ENCODE measurements at places on chromosomes 5 and 9.
A peak's percentile ranks its signal among the peaks of the same experiment; 100 is the strongest.

DNA sequence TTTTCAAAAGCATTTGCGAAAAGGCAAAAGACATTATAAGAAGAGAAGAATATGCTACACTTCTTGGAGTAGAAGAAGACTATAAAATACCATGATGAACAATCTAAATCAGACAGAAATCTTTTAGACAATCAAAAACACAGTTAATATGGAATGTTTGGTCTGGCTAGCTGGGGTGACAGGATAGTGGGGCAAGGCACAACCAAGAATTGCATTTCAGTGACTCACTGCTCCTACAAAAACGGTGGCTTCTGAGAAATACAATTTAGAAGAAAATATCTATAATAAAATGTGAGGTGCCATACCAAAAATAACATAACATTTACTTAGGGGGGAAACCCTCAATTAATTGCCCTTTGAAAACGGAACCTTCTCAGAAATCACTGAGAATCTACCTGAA, 363.4 kb downstream of the NPR3 start:
- DNase-seq: peak; percentile 64

- no peak for DNase-seq
Observed at GRCh38 chr5:119404033-119404432, 48.2 kb downstream of the TNFAIP8 start.

DNA sequence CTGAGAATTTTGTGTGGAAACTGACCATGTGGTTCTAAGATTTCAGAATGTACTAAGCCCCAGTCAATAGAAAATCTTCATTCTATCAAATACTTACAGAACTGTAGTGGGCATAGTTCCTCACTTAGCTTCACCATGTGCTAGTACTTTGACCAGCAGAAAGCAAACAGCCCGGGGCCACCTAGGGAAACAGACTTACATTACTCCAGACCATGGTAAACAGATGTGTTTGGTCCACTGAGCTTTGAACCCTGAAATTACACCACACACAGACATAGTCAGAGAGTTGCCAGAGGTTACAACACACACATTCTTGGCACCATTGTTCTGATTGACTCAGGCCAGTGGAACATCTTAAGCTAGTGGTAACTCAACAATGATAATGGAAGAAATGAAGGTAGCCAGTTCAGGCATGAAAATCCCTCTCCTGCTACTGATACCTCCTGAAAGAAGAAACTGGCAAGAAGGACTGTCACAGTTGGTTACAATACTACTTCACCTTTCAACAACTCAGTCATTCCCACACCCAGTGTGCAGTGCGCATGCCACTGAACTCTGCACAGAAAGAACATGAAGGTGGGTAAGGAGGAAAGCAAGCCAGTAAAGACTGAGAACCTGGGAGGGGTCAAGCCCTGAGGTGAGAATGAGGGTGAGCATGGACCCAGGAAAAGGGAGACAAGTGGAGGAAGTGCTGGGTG, 18.7 kb upstream of the LECT2 start:
- peak; percentile 13 for DNase-seq

- DNase-seq: peak; percentile 53
Observed at GRCh38 chr5:90709323-90710155, 150.9 kb downstream of the ADGRV1 start.

GRCh38 chr5:93589152-93589828, 6.3 kb downstream of the NR2F1 start:
- no peak for DNase-seq

- no peak for DNase-seq
Observed at GRCh38 chr5:1495525-1495897, 28.2 kb downstream of the LPCAT1 start.

DNA sequence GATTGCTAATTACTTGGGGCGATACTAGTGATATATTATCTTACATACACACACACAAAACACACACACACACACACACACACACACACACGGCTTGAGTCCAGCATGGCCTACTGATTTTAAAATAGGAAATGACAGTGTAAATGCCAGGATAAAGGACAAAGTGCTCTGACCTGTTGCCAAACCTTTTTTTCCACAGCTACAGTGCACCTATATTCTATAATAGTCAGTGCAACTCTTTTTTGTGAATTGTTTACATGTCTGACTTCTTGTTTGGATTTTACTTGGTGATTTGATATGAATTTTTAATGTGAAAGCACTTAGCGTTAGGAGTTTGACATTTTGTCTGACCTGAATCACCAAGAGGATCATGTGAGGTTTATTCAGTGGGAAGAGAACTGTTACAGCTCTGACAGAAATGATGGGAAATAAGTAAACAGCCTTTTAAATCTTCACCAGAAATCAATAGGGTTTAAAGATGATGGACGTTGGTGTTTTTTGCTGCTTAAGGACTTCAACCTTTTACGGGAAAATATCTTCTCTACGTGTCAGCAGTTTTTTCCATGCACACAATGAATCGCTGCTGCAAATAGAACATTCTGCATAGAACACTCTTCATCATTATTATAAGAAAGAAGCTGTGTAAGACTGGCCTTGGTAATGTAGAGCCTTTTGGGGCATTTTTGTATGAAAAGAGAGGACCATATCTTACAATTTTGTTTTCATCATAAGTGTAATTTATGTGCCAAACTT, 218.5 kb downstream of the RANBP17 start:
- no peak for DNase-seq

DNA sequence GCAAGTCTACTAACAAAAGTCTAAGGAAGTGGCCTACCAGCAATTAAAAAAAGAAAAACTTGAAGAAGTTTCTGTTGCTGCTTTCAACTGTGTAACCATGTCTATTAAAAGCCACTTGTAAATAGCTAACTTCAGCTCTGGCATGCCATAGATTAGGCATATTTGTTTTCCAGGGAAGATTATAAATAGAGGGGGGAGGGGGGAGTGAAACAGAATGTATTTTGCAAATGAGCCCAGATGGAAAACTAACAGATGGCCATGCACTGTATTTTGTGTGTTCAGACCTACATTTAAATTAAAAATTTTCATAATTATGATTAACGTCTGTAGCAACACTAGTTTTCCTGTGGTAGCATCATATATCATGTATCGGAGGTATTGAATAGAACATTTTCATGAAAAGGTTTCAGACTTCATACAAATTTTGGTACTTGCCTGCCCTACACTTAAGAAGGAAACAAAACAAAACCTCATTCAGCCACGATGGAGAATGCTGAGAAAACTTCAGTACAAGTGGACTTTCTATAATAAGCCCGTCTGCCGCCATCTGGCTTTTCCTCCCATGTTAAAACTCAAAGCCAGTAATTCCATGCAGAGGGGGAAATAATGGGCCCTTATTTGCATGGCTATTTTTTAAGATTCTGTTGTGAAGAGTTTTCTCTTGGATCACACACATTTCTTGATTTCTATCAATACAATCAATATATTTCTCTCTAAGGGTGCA, 220.4 kb upstream of the SMARCA2 start:
- no peak for DNase-seq

GRCh38 chr5:62354028-62354874, 48.2 kb downstream of the KIF2A start:
- peak; percentile 76 for DNase-seq

- DNase-seq: no peak
Observed at GRCh38 chr5:168752416-168753190, 173.4 kb upstream of the PANK3 start.

GRCh38 chr9:123616707-123617106, 260.7 kb downstream of the CRB2 start:
- DNase-seq: no peak

GRCh38 chr9:113290052-113290607, 13.0 kb downstream of the RNF183 start:
- peak; percentile 40 for DNase-seq

DNA sequence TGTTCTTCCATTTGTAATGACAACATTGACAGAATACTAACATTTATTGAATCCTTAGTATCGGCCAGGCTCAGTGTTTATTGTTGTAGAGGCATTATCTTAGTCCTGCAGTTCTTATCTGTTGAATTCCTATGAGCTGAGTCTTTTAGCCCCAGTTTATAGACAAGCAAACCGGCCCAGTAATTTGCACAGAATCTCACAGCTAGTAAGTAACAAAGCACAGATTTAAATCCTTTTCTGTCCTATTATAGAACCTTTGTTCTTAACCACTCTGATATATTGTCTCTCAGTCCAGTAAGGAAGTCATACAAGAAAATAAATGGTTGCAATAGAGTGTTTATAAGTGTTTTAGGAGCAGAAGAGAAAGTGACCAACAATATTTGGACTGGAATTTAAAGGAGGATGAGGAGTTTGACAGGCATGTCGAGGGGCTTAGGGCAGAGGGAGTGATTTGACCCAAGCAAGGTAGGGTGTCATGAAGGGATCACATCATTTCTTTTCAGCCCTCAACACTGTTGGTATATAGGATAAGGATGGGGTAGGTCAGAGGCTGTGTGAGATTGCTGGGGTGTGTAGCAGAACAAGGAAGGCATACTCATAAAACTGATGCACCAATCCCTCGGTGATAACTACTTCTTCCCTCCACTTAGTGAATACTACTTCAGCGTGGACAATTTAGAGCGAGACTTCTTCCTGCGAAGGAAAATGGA, 39.5 kb downstream of the LARP1 start:
- DNase-seq: peak; percentile 42

DNA sequence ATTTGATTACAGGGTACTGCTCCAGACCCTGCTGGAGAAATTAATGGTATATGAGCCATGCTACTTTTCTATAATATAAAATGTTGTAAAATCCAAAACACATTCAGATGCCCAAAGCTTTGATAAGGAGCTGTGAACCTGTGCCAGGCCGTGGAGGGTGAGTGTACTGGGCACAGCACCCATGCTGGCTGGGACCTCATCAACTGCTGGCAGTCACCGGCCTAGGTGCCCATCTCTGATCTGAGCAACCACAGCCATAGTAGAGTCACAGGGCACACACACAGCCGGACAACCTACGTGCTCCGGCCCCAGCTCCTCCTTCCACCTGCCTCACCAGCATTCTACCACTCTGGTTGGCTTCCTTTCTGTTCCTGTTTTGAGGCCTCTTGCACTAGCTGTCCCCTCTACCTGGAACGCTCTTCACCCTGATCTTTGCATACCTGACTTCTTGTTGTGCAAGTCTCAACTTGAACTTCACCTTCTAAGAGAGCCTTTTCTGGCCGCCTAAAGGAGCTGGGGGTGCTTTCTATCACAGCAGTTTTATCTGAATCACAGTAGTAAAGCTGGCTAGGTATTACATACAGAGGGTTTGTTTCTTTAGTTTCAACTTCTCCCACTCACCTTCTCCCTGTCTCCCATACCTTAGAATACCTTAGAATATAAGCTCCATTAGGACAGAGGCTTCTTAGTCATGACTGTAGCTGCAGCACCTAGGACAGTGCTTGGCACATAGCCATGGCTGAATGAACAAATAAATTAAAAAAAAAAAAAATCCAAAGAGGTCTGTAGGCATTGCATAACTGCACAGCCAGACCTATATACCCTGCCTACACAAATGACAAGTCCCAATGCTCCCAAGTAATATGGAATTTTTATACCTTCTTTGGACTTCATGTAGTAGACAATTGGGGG, 51.7 kb downstream of the MED27 start:
- DNase-seq: peak; percentile 42

DNA sequence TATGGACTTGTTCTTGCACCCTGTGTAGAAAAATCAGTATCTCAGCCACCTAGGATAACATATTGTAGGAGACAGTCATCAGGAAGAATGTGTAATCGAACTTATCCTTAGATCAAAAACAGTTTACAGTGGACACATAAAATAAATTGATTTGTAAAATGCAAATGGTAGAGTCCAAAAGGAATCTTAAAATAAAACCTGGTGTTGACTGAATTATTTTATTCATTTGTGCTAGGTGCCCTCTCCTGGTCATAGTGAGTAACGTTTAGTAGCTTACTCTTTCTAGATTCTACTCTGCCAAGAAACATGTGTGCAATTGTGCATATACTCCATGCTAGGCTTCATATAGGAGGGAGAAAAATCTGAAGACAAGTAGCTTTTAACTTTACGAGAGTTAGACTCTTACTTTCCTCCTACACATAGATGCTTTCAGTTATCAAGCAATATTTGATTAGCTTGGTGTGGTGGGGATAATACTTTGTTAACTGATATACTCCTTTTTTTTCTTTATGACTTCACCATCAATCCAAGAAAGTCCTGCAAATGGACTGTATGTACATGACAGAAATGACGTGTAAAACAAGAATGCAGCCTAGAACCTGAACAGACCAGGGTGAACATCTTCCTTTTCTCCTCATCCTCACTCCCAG, 23.7 kb upstream of the LOX start:
- peak; percentile 84 for DNase-seq

GRCh38 chr9:126536841-126537465, 76.8 kb upstream of the LMX1B start:
- no peak for DNase-seq

- no peak for DNase-seq
Observed at GRCh38 chr9:90092508-90092907, 487.7 kb downstream of the GADD45G start.

DNA sequence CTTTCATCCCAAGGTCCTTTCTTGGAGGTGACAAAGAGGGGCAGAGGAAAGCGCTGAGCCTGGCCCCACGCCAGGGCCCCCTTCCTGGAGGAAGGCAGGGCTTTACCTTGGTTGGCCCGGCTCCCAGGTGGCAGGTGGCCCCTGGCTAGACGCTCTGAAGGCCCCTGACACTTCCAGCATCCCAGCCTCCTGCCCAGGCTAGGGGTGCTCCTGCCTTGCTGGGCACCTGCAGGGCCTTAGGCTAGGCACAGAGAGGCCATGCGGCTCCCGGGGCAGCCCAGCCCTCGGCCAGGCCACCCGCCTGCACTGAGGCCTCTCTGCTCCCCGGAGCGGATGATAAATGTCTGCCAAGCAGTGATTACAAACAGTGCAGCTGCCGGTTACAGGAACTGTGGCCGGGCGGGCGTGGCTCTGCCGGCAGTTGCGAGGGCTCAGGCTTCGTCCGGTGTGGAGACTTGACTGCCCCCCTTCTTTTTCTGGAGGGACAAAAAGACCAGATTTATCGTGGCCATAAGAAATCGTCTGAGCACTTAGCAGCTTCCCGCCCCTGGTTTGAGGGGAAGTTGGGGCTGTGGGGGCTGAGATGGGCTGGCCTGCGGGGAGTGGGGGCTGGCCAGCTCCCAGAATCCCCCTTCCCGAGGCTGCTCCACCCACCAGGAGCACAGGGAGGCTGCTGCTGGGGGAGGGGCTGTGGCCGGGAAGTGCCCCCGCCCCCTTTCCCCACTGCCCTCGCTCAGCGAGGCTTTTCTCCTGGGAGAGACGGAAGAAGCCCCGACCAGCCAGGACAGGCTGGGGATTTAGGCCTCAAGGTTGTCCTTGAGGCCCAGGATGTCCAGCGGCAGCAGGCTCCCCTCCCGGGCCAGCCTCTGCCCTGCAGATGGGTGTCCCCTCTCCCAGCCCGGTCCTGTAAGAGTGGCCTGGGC, 31.6 kb upstream of the UBAC1 start:
- peak; percentile 85 for DNase-seq

DNA sequence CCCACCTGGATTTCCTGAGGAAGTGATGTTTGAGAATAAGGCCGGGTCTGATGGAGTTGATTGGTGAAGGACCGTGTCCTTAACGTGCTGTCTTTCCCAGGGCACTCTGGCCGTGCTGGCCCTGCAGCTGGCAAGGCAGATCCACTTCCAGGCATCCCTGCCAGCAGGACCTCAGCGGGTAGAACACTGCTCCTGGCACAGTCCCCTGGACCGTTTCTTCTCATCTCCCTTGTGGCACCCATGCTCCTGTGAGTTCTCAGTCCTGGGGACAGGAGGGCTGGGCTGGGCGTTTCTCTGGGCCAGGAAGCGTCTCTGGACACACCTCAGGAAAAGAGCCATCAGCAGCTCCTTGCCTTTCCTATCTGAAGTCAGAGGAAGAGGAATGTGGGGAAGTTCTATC, 4.4 kb downstream of the DELE1 start:
- no peak for DNase-seq
